Gastroesophageal sphincter (tissue), 4 donors: ENCODE measurements at places on chromosomes 1 and 21. TPM values are rescaled to one million over a fixed set of nuclear protein-coding genes. Genes with fewer than 3 reads are reported as not detected.

DNA sequence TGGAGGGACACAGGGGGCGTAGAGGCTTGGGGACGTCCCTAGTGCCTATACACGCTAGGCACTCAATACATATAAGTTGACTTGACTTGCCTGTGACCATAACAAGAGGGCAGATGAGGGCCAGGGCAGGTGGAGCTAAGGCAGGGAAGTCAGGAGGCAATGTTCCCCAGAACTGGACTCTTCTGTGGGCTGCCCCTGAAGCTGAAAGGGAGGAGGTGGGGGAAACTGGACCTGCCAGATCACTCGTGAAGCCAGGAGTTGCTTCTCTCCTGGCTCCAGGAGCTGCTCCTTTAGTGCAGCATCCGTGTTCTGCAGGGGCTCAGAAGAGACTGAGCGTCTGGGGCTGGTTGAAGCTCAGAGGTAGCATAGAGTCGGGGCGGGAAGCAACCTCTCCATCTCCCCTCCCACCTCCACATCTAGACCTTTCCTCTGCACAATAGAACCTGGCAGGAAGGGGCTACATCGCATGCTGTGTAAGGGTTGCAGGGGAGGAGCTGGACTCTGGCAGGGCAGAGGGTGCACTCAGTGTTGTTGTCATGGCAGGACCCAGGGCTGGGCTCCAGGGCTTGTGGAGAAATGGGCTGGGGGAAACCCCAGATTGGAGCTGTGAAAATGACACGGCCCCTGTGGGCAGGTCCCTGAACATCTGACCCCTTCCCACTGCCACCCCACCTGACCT, 2.9 kb upstream of the SEMA4A start:
- peaks cover 20% of the 10 kb centered on the region for H3K4me1 ChIP-seq
- ATAC-seq = no peak
- no peak overlapping the region for H3K4me3 ChIP-seq
- no peak overlapping the region for H3K27ac ChIP-seq

DNA sequence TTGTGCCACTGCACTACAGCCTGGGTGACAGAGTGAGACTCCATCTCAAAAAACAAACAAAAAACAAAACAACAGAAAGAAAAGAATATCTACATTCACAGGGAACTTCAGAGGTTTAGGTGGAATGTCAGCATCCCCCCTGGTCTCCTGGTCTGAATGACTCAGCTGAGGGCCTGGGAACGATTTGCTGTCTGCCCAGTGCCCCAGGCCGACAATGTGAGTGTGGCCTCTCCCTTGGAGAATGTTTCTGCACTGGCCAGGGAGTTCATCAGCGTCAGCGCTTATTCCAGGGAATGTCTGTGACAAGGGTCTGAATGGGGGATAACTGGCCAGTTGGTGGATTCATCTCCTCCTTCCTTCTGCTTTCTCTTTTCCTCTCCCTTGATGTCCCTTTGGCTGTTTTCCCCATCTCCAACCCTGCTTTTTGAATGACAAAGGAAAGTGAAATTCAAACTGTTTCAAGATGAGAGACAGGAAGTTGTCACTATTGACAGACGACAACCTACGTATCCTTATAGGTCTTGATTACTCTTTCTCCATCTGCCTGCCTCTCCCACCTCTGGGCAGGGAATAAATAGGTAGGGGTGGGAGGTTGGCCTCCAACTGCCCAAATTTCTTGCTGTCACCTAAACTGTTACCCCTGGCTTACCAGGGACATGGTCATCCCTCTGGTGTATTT, 213.1 kb downstream of the HHAT start:
- H3K27me3 ChIP-seq = no peaks in the 10 kb centered on the region
- ATAC-seq = no peak
- no peaks in the 10 kb centered on the region for H3K36me3 ChIP-seq

DNA sequence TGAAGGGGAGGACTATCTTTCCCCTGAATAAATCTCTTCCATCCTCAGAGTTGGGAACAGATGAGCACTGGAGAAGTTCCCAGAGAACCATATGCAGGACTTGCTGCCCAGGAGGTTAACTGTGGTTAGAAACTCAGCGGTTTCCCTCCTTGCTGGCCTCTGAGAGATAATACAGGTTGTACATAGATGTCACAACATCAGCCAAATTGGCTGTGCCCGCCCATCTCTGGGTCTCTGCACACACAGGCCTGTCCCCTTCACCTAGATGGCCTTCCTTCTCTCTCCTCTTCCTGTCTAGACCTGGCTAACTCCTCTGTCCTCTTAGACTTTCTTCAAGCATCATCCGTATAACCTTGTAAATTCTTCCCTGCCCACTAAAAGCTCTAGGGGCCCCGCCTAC, 5.7 kb downstream of the RGS5 start:
- no peaks in the 10 kb centered on the region for H3K4me1 ChIP-seq
- H3K4me3 ChIP-seq = no peak overlapping the region
- no peaks in the 10 kb centered on the region for H3K36me3 ChIP-seq

GRCh38 chr1:53419034-53419433, 40.2 kb upstream of the DMRTB1 start:
- no peak overlapping the region for H3K4me3 ChIP-seq
- ATAC-seq = no peak
- H3K4me1 ChIP-seq = peaks cover 23% of the 10 kb centered on the region
- H3K36me3 ChIP-seq = no peaks in the 10 kb centered on the region
- peaks cover 36% of the 10 kb centered on the region for H3K27me3 ChIP-seq

- no peak overlapping the region for H3K4me3 ChIP-seq
- no peaks in the 10 kb centered on the region for H3K4me1 ChIP-seq
- H3K36me3 ChIP-seq = no peaks in the 10 kb centered on the region
- H3K27ac ChIP-seq = no peak overlapping the region
- no peak for ATAC-seq
- H3K27me3 ChIP-seq = no peaks in the 10 kb centered on the region
Observed at GRCh38 chr1:191460234-191460633, 698.0 kb upstream of the RGS18 start.

GRCh38 chr1:17874231-17874630, 119.1 kb downstream of the ACTL8 start:
- no peaks in the 10 kb centered on the region for H3K4me1 ChIP-seq
- H3K27me3 ChIP-seq = peaks cover 4% of the 10 kb centered on the region
- H3K4me3 ChIP-seq = no peak overlapping the region
- no peak for ATAC-seq
- H3K27ac ChIP-seq = no peak overlapping the region

DNA sequence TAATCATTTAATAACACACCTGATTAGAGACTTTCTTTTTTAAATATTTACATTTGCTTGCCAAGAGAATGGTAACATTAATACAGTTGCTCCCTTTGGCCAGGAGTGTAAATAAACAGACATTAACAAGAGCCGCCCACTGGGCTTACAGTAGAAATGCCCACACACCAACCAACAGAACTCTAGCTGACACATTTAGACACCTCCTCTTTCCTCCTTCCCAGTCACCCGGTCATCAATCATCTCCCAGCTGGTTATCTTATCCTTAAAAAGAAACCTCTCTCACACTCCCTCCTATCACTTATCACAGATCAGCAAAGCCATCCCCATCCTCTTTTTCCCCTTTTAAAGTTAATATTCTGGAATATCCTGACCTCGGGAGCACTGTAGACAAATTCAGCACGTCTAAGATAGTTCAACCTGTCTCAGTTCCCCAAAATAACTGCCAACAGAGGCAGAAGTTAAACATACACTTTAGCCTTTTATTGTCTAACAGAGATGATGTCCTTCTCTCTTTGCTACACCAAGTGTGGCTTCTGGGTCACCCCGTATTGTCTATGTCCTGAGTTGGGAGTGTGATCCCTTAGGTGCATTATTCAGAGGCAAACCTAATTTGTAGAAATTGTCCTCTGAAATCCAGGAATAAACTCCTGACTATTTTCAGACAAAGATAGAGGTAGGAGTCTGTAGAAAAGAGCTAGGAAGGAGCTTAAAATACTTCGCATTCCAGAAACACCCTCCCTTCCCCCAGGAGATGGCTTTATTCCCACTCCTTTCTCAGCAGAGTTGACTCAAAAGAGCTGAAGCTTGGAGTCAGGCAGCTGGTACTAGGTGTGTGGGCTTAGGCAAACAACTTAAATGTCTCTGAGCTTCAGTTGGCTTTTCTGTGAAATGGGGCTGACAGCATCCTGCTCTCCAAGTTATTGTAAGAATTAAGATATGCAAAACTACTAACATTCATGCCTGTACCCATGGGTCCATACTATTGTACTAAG, 8.8 kb downstream of the MYCL start:
- no peaks in the 10 kb centered on the region for H3K27me3 ChIP-seq
- peaks cover 15% of the 10 kb centered on the region for H3K4me1 ChIP-seq
- H3K4me3 ChIP-seq = no peak overlapping the region
- peak overlapping the region; percentile 53 for H3K27ac ChIP-seq
- H3K36me3 ChIP-seq = no peaks in the 10 kb centered on the region

DNA sequence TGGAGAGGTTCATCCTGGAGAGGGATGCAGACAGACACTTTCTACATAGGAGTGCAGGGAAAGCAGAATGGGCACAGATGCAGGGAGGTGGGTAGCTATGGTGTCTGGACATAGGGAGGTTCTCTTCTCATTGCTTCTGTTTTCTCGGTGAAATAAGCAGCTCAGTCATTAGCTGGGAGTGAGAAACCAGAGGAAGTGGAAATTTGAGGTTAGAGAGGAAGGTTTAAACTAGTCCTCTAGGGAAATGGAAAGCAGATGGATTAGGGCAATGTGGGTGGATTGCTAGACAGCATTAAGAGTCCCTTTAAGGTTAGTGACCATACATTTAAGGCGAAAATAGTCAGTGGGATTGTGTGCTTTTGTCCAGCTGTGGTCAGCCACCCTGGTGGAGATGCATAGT, 39.6 kb downstream of the MPZL1 start:
- ATAC-seq = no peak
- H3K27me3 ChIP-seq = no peaks in the 10 kb centered on the region
- peaks cover 10% of the 10 kb centered on the region for H3K36me3 ChIP-seq
- no peak overlapping the region for H3K27ac ChIP-seq
- no peak overlapping the region for H3K4me3 ChIP-seq
- peaks cover 3% of the 10 kb centered on the region for H3K4me1 ChIP-seq

DNA sequence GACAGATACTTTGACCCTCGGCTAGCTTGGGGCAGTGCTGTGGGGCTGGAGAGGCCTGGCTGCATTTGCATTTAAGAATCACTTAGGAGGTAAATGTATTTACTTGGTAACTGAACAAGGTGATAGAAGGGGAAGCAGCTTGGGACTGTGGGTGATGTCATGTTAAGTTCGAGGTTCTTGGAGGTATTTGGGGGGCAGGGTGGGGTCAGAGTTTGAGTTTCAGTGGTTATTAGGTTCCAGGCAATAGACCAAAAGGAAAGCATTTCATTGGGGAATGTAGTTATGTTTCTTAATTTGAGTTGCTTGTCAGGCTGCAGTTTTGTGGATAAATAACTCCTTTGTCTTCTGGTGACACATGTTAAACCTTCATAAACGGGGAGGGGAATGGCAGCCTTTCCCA, 2.4 kb upstream of the FAM78B start:
- no peak overlapping the region for H3K27ac ChIP-seq
- no peak for ATAC-seq
- H3K4me1 ChIP-seq = peaks cover 5% of the 10 kb centered on the region
- H3K27me3 ChIP-seq = no peaks in the 10 kb centered on the region
- no peaks in the 10 kb centered on the region for H3K36me3 ChIP-seq
- no peak overlapping the region for H3K4me3 ChIP-seq

GJA8 gene
- total RNA-seq = not detected

CYP4A11 gene
- total RNA-seq = not detected

EDARADD gene
- total RNA-seq = 0.31 TPM
